ENCODE measurements at places on chromosomes 3 and 15.

DNA sequence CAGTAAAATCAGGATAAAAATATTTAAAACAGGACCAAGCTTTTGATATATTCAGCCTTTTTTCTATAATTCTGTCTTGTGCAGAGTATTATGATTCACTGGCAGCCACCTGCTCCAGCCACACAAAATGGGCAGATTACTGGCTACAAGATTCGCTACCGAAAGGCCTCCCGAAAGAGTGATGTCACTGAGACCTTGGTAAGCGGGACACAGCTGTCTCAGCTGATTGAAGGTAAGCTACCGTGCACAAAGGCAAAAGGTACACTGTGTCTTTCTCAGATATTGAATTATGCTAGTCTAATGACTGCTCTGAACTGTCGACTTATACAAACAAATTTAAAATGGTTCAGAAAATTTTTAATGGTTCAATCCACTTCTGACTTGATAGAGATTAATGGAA lies 114.2 kb downstream of the HCN4 start:
- DNase-seq, result no peak

DNA sequence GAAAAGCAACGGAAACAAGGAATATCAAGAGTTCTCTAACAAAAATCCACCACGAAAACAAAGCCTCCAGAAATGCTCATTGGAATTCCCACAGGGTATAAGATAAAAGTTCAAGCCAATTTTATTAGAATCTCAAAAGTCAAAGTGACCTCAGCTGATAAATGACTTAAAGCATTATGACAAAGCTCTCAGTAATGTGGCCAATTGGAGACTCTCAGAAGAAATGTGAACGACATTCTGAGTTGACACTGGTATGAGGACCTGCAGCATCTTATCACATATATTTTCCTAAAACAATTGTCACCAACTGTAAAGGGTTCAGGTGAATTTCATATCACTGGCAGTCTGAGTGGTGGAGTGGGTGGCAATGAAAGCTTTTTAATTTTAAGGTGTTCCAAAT lies 199.1 kb downstream of the FOXP1 start:
- no peak for DNase-seq

DNA sequence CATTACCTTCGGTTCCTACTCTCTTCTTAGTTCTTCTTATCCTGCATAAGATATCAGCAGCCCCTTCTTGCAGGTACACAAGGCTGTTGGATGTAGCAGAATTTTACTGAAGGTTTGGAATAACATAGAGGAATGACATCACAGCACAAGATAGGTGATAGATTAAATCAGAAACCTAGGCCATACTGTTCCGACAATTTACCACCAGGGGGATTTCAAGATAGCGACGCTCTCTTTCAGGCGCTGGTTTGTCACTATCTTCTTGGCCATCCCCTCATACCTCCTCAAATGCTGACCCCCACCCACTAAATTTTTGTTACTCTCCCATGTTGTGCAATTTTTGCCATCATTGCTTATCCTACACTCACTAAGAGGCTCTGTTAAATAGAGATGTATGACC lies 3.5 kb downstream of the SIDT1 start:
- no peak for DNase-seq

- DNase-seq, result no peak
Measured at GRCh38 chr15:90225047-90225446, 8.7 kb downstream of the CIB1 start.

DNA sequence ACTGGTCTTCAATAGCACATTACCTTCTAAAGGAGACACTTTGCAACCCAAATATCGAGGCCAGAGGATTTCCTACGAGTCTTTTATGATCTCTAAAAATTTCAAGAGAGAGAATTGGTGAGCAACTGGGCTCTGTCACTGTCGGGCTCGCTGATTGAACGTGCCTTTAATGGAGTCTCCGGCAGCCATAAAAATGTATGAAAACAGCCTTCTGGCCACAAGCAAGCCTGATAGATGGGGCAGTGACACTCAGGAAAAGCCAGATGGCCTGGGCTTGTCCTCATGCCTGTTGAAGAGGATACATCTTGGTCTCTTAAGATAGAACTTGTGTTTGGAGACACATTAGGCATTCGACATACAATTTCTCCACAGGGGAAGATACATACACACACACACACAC lies 419.5 kb upstream of the PROK2 start:
- DNase-seq, result no peak

- DNase-seq, result no peak
Measured at GRCh38 chr3:108022256-108023150, 68.3 kb downstream of the CD47 start.

GRCh38 chr3:99562138-99562537 lies 76.3 kb upstream of the COL8A1 start:
- no peak for DNase-seq

- DNase-seq, result no peak
Measured at GRCh38 chr15:74821091-74821789, 5.2 kb upstream of the CPLX3 start.
